NCI-H1105 treated with DMSO at 0.1 percent for 48 hours (cell line): ENCODE measurements at places on chromosomes 7 and 10.

GRCh38 chr7:146116521-146117222 is at the start of gene CNTNAP2:
CNTNAP2 (plus strand) TSS chr7:146116801; CDS start chr7:146116877, 76 bp downstream.
- peak; percentile 79 for DNase-seq

DNA sequence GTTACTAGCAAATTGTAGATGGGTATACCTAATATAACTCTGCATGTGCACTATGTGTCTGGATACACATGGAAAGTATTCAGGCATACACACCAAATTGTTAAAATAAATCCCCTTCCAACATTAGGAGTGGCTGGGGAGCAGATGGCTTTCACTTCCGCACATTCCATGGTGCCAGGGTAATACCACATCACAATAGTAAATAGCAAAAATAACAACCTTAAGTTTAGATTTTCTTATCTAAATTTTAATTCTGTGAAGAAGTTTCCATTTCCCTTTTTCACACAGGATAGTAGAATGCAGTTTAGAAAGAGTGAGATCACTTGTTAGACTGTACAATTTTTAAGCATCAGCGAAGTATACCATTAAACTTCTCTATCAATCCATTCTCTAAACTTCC is 5.8 kb upstream of the ALOX5 start:
- no peak for DNase-seq

- DNase-seq: no peak
Observed at GRCh38 chr10:99709480-99710229, 22.3 kb downstream of the COX15 start.

- no peak for DNase-seq
Observed at GRCh38 chr7:32879460-32879859, 12.1 kb downstream of the KBTBD2 start.

- no peak for DNase-seq
Observed at GRCh38 chr10:128573281-128573845, 447.1 kb upstream of the MKI67 start.
